ENCODE measurements at places on chromosomes 7 and 10.
A peak's percentile ranks its signal among the peaks of the same experiment; 100 is the strongest.

- peak; percentile 4 for DNase-seq
Measured at GRCh38 chr10:8331896-8332729, 277.6 kb downstream of the GATA3 start.

GRCh38 chr10:43377424-43377883, 6.0 kb downstream of the FXYD4 start:
- no peak for DNase-seq

GRCh38 chr10:10438335-10439100, 579.2 kb upstream of the CELF2 start:
- DNase-seq, result no peak

DNA sequence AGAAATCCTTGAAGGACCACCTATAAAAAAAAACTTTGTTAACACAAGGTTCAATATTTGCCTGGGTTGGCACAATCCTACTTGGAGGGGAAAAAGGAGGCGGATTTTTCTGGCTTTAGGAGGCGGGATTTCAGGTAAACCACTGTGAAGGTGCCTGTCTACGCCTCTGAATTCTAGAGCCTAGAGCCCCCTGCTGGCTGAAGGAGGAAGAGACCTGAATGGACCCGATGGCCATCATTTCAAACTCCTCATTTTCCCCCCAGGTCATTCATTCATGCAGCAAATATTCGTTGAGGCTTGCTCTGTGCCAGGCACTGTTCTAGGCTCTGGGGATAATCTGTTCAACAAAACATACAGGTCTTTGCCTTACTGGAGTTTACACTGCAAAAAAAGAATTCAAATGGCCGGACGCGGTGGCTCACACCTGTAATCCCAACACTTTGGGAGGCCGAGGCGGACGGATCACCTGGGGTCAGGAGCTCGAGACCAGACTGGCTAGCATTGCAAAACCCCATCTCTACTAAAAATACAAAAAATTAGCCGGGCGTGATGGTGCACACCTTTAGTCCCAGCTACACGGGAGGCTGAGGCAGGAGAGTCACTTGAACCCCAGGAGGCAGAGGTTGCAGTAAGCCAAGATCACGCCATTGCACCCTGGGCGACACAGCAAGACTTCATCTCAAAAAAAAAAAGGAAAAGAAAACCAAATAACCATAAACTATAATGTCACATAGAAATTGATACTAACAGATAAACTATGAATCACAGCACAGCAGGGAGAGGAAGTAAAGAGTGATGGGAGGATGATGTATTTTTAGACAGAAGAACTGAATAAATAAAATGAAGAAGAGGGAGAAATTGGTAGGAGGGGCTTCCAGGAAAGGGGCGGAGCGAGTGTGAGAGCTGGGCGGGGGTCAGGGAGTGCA, 90.1 kb upstream of the NFE2L3 start:
- DNase-seq, result peak; percentile 42

DNA sequence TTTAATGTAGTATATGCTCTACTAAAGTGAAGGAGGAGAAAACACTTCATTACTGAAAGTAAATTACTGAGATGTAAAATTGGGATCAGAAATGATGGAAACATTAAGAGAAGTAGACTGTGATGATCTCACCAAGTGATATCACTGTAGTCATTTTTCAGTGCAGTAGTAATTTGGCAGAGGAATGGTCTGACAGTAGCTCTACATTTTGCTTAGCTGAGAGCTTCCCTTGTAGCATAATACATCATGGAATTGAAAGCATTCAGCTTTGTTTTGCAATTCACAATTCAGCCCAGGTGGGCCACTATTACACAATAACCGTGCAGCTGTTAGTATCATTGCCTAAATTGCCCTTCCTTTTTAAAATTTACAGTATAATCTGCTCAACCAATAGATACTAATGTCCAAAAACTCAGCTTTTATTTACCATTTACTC, 19.4 kb upstream of the CABCOCO1 start:
- DNase-seq, result peak; percentile 69

DNA sequence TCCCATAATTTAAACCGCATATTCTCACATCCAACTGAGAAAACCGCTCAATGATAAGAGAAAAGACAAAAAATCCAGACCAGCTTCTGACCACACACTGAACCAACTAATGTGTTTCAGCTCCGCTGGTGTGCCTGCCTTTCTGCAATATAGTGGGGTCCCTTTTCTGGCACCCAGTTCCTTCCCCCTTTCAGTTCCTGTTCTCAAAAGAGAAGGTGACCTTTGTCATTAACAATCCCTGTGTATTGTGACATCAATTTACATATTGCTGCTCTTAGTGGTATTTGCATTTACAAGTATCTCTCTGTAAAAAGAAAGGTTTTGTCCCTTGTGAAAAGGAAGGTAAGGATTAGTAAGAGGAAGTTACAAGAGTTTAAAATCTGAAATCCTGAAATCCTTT, 1.4 kb downstream of the PPP1R17 start:
- DNase-seq, result no peak

DNA sequence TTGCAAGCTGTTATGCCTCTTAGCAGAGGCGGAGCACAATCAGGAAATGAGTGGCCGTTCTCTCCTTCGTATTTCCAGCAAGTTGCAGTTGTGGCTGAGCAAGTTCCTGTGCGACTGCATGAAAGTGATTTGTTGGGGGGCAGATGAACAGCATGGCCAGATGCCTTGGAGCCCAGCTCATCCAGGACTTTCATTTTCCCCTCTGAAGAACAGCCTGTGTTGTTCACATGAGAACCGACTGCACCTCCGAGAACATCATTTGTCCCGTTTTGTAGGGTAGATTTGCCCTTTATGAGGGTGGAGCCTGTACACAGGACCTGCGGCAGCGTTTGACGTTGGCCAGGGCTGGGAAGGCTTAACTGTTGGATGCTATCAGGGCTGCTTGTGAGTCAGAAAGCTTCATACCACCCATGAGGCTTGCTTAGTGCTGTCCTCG, 4.4 kb downstream of the BAG3 start:
- peak; percentile 81 for DNase-seq

DNA sequence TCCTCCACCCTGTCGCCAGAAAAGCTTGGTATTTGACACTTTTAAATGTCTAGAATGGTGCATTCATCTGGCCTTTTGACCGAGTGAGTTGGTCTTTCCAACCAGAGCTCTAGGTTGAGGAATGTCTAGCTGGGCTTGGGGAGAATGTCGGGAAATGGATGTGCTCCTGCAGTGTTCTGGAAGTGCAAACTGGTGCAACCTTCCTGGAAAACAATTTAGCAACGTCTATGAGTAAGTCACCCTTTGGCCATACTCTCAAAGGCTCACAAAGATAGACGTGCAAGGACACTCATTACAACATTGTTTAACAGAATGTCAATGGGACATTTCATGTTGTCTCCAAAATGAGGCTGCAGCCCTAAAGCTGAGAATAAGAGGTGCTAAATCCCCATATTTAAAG, 12.2 kb upstream of the NMT2 start:
- DNase-seq, result no peak

GRCh38 chr7:64905547-64905946, 2.5 kb downstream of the ZNF273 start:
- no peak for DNase-seq

DNA sequence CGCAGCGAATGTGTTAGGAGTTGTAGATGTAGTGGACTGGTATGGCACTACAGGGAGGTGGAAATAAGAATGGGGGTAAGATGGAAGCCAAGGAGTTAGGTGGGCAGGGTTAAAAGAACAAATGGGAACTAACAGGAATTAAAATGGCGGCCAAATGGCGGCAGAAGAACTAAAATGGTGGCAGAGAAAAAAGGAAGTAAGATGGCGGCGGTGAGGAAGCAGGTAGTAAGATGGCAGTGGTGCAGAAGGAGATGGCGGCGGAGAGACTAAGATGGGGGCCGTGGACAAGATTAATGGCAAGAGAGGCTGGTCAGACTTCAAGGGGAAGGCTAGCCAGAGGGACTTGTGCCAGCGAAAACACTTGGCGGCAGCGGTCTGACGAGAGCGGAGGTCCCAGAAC, 44.5 kb downstream of the ZNF138 start:
- DNase-seq, result no peak

DNA sequence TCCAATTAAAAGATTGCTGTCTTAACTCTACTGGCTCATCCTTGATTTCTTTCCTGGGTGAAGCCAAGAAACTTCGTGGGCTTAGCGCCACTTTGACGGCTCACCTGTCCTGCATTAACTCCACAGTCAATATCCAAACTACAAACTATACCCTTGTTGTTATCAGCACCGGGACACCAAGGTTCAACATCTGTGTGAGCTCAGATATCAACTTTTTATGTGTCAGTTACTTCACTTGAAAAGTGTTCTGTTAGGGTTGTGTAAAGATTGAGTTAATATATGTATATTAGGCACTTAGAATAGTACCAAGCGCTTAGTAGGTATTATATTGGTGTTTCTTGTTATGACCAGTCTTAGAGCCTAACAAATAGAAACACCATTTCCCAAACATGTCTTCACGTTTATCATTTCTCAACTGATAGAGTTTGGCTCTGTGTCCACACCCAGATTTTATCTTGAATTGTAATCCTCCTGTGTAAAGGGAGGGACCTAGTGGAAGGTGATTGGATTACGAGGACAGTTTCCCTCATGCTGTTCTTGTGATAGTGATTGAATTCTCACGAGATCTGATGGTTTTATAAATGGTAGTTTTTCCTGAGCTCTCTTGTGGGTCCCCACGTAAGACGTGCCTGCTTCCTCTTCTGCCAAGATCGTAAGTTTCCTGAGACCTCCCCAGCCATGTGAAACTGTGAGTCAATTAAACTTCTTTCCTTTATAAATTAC, 19.0 kb upstream of the ST8SIA6 start:
- no peak for DNase-seq

DNA sequence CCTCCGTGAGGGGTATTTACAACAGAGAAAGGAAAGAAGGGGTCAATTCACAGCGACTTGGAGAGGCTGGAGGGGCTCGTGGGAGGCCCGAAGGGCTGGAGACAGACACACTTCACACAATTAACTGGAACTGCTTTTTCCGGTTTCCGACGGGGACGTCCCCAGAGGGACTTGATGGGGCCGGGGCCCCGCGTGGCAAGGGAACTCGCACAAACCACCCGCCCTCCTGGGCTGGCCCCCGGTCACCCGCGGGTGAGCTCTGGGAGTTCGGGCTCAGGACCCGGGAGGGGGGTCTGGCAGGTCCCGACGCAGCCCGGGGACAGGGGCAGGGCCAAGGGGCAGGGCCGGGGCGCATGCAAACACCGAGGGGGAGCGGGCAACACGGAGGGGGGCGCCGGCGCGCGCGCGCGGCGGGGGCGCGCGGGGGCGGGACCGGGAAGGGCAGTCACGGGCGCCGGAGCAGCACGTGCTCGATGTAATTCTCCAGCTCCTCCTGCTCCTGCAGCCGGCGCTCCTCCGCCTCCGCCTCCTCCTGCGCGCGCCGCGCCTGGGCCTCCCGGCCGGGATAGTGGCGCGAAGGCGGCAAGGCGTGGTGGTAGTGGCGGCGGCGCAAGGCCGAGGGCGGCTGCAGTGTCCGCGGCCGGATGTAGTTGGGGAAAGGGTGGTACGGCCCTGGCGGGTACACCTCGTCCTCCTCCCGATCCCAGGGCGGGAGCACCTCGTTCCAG, 2.7 kb downstream of the VGF start:
- DNase-seq, result peak; percentile 71

DNA sequence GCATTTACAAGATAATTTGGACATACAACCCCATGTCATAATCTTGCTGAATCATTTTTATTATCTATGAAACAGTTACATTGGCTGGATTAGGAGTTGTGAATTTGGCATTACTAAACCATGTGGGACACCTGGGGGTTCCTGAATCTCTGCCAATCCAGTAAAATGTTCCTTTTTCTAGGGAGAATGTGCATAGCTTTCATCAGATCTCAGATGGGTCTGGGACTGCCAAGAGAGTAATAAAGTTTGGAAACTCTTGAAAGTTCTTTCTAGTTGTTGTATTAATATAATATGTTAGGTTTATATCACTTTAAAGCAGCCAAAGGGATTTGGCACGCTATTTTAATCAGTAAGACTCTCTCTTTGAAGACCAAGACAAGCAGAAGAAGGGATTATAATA, 62.7 kb downstream of the SEMA3E start:
- no peak for DNase-seq

GRCh38 chr10:97131181-97131628, 54.6 kb downstream of the SLIT1 start:
- no peak for DNase-seq

DNA sequence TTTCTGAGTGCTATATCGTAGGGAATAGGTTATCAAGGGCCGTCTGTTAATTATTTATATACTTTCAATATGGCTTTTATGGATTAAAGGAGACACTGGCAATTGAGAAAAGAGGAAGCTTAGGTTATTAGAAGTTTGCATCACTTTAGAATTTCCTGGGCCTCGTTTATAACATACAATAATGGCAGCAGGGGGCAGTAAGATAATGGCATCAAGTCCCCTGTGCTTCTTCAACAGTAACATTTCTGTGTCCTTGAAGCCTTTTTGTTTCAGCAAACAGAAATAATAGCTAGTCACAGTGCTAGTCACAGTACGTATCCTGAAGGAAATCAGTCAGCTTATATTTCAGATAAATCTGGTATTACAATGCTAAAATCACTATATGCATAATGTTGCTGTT, 41.9 kb downstream of the SPAM1 start:
- no peak for DNase-seq

GRCh38 chr7:134153493-134154136, 26.5 kb downstream of the LRGUK start:
- peak; percentile 4 for DNase-seq

DNA sequence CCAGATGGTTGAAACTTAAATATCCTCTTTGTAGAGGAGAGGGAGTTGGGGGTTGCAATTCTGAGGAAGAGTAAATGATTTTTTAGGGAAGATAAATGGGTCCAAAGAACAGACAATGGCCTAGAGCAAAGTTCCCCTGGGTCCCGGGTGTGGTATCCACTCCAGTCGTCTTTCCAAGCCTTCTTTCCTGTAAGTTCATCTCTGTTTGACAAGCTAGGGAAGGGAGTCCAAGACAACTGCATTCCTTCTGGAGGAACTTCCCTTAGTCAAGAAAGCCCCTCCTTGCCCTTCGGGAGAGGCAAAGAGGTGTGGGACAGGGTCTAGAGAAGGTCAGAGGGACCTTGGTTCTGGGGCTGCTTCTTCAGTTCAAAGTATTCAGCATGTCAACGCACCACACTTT, 33.4 kb downstream of the C10orf71 start:
- DNase-seq, result no peak

DNA sequence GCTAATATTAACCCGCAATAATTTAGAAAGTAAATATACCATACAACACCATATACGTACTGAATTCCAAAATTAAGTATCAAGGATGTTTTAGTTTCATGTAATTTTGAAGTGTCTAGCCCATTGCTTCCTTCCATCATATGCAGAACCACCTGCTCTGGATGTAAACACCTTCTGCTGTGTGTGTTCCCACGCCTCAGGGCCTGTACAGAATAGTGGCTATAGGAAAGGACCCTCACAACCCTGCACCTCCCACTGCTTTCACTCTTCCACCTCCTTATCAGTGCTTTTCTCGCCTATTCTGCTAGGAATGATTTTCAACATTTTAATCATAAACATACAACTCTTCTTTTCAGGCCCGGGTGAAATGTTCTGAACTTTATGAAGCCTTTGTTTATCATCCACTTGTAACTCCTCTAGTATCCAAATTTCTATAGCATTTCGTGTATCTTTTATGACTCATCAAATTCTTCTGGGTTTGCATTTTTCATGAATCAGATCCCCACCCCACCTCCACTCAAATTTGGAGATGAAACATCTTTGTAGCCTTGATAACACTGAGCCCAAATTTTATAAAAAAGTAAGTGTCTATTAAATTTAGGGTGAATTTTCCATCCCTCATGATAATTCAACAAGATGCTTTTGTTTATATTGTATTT, 1106.8 kb upstream of the C7orf33 start:
- no peak for DNase-seq

Data from foreskin fibroblast (primary cell).